ENCODE measurements at places on chromosomes 7 and 10.

DNA sequence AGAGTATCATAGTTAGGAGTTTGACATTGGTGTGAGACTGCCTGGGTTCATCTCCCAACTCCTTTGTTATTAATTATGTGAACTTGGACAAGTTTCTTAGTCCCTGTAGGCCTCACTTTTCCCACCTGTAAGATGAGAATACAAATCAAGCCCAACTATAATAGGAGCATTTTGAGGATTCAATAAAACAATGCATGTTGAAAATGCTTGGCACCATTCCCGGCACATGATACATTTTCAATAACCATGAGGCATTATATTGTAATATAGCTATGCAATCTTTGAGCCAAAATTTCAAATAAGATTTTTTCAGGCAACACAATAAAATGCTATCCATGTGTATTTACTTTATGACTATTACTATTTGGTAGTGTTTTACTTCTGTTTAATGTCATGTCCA is 229.0 kb upstream of the SP4 start:
- DNase-seq: no peak

GRCh38 chr7:30303312-30304039 is 19.1 kb downstream of the ZNRF2 start:
- no peak for DNase-seq

- no peak for DNase-seq
Measured at GRCh38 chr10:8088504-8088903, 34.0 kb downstream of the GATA3 start.

GRCh38 chr7:84529480-84530205 is 335.1 kb upstream of the SEMA3A start:
- peak; percentile 47 for DNase-seq

GRCh38 chr10:49651917-49652316 is 27.5 kb upstream of the C10orf53 start:
- DNase-seq: no peak

Data from HCT116 (cell line).